AG08395 (cell line): ENCODE measurements at places on chromosomes 7 and 10.

DNA sequence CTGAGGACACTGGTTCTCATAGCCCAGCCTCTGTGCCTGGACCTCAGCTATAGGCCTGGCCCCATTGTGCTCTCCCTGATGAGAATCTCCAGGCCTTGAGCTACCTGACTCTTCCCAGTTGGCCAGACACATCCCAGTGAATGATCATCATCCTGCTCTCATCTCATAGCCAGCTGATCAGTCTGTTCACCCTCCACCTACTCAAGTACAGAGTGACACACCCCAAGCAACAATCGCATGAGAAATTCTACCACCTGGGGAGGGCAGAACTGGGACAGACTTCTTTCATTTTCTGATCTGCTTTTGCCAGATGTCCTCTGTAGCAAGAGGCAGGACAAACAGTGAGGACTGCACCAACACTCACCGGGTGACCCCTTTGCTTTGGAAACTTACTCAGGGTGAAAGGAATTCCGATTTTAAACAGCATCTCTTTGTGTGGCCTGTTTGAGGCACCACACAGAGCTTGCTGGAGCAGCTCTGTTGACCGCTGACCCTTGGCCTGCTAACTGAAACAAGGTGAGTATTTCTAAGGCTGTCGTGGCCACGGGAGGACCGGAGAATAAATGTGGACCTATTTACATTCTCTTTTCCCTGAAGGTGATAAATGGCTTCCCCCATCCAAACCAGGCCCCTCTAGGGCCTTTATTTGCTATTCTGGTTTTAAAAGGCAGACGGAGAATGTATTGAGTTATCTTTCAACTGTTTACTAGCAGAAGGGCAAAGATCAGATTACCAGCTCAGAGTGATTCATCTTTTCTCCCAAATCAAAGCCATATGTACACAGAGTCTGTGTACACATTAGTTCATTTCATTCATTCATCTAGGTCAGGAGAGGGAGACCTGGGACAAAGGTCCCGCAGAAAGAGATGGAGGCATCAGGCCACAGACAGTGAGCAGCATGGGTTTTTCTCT, 181.4 kb upstream of the TNS3 start:
- peak; percentile 86 for DNase-seq

- no peak for DNase-seq
These were observed 84.0 kb downstream of the NEUROD6 start for GRCh38 chr7:31256506-31256905.

- DNase-seq: peak; percentile 29
These were observed 204.7 kb upstream of the KLF14 start for GRCh38 chr7:130938661-130939060.

DNA sequence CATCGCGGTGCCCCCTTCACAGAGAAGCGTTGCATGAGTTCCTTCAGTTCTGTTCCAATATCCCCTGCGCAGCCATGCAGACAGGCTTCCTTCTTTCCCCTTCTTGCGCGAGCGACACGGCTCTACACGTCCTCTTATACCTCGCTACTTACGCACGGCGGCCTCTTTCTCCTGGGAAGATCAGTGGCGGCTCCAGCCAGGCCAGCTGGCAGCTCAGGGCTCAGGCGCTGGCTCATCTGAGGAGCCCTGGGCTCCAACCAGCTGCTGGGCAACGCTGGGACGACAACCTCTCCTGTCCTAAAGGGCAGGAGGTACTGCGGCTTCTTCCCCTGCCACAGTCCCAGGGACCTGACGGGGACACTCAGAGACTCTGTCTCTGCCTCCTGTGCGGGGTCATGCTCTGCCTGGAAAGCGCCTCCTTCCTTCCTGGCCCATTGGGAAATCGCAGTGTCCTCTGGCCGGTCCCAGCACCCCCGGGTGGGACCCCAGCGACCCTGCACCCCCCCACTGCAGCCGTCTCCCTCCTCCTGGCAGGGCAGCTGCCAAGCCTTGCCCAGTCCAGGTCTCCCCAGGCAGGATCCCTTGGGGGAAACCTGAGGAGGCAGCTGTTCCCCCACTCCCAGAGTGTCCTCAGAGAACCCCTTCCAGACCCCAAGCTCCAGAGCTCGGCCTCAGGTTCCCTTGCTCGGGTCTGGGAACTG, 5.0 kb upstream of the FAM20C start:
- DNase-seq: no peak

DNA sequence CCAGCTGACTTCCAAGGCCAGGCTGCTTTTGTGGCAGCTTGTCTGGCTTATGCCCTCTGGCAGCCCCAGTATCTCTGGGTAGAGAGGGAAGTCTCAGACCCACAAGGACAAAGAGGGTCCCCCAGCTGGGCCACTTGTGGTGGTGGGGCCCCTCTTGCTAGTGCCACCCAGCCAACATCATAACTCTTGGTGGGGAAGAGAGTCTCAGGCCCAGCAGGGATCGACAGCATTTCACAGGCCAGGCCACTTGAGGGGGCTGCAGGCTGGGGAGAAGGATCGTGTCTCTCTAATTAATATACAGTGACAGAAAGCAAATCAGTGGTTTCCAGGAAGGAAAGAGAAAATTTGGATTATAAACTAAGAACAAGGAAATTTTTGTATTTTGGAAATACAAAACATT, 76.0 kb downstream of the TYW1B start:
- peak; percentile 6 for DNase-seq

- peak; percentile 60 for DNase-seq
These were observed 58.1 kb downstream of the CTBP2 start for GRCh38 chr10:125102246-125102645.

DNA sequence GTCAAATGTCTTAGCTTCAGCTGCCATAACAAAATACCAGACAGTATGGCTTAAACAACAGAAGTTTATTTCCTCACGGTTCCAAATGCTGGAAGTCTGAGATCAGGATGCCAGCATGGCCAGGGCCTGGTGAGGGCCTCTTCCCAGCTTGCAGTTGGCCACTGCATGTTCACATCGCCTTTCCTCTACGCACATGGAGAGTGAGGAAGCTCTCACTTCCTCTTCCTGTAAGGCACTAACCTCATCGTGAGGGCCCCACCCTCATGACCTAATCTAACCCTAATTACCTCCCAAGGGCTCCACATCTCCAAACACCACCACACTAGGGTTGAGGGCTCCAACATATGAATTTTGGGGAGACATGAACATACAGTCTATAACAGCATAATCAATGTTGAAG, 14.4 kb downstream of the ZNF33B start:
- no peak for DNase-seq

GRCh38 chr10:126564326-126564888, 106.1 kb downstream of the C10orf90 start:
- no peak for DNase-seq

DNA sequence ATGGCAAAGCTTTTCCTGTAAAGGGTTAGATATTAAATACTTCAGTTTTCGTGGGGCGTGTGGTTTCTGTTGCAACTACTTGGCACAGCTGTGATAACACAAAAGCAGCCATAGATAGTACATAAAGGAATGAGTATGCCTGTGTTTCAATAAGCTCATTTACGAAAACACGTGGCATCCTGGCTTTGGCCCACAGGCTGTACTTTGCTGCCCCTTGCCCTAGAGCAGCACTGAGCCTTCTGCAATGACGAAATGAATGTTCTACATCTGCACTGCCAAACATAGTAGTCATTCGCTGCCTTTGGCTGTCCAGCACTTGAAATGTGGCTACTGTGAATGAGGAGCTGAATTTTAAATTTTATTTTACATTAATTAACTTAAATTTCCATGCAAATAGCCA, 376.2 kb upstream of the TPK1 start:
- no peak for DNase-seq

DNA sequence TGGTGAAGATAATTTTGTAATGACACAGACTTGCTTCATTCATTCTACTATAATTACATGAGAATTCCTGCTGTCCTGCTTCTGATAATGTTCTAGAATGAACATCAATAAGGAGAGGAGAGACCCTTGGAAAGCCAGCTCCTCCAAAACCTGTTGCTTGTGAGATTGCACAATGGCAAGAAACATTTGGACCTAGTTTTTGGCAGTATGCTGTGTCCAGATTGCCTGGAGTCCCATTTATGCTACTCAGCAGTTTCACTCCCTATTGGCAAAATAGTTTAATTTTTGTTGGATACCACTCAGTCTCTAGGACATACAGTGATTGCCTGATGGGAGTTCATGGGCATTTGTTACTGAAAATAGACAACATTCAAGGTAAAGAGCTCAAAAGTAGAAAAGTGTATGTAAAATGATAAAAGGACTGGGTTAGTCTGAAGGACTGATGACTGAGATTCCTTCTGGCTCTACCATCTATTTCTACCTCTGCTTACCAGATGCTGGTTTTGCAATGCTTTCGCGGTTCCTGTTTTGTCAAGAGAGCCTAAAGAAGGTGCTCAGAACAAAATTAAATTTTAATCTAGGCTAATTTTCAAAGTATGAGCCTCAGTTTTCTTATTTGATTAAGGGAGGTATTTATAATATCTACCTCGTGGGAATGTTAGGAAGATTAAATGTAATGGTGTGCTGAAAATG, 8.0 kb upstream of the ACTR3B start:
- DNase-seq: no peak

DNA sequence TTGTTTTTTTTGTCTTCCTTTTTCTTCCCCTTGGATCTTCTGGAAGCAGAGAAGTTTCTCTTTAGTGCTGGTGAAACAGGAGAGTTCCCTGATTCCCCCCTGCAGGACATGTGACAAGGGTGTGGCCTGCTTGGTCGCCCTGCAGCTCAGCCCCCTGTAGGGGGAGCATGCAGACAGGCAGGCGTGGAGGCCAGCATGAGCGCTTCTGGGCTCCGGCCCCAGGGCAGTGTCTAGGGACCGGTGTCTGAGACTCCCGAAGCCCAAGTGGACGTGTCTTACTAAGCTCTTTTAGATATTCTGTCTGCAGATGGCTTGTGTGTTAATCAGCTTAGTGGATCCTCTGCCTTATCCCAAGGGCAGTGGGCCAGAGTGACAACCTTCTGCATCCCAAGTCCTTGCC, 26.1 kb downstream of the PRSS58 start:
- no peak for DNase-seq

GRCh38 chr7:41969561-41970105, 266.7 kb upstream of the INHBA start:
- peak; percentile 50 for DNase-seq

DNA sequence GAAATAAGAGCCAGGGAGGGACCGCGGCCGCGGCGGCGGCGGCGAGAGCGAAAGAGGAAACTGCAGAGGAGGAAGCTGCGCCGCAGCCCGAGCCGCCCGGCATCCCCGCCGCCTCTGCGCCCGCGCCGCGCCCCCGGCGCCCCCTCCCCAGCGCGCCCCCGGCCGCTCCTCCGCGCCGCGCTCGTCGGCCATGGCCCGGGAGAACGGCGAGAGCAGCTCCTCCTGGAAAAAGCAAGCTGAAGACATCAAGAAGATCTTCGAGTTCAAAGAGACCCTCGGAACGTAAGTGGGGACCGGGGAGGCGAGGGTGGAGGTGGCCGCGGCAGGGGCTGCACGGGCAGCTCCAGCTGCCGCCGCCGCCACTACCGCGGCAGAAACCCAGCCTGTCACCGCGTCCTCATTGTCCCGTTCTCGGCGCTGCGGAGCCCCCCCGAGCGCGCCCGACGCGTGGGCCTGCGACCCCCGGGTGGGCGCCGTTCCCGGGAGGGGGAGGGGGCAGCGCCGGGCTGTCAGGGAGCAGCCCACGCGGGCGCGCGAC, 351 bp downstream of the CAMK1D start:
- no peak for DNase-seq

DNA sequence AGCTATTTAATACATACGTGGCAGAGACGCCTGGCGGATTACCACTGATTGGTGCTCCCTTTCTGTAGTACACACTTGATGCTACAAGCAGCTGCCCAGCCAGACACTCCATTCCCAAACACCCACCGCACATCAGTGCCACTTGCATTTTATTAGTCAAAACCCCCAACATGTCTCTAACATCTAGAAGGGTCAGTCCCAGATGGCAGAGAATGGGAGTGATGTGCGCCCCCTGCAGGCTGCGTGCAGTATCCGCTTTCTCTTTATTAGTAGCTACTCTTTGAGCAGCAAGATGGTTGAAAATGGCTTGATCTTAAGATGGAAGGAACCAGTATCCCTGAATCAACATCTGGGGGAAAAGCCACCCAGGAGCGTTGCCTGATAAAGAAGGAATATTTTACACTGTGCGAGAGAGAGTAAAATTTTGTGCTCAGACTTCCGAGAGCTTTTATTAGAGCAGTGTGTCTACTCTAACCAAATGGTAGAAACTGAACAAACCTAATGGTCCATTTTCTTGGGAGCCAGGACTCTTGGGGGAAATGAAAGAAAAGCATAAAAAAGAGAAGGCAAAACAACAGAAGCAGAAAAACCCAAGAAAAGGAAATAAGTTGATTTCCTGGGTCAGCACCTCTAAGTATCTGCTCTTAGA, 78.3 kb downstream of the ST8SIA6 start:
- DNase-seq: no peak

GRCh38 chr10:80152820-80153219, 20.3 kb downstream of the PLAC9 start:
- no peak for DNase-seq

DNA sequence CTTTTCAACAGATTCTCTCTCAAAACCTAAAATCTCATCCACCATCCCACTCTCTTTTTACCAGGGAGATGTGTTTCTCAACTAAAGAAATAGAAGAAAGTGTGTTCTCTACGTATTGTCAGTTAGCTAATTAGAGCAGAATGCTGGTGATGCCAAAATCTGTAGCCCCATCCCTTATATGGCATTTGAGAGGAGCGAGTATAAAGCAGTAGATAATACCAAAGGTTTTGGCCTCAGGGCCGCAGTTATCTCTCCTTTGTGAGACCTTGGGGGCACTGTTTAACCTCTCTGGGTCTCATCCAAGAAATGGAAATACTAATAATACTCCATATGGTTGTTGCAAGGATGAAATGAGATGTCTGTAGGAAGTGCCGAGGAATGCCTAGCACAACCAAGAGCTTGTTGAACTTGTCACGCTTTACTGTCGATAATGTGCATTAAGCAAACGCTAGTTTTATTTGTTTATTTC, 456 bp upstream of the DLD start:
- DNase-seq: no peak
